ENCODE measurements at places on chromosomes 4 and X.

GRCh38 chr4:93761286-93761685 is 67.3 kb upstream of the ATOH1 start:
- DNase-seq, result no peak

DNA sequence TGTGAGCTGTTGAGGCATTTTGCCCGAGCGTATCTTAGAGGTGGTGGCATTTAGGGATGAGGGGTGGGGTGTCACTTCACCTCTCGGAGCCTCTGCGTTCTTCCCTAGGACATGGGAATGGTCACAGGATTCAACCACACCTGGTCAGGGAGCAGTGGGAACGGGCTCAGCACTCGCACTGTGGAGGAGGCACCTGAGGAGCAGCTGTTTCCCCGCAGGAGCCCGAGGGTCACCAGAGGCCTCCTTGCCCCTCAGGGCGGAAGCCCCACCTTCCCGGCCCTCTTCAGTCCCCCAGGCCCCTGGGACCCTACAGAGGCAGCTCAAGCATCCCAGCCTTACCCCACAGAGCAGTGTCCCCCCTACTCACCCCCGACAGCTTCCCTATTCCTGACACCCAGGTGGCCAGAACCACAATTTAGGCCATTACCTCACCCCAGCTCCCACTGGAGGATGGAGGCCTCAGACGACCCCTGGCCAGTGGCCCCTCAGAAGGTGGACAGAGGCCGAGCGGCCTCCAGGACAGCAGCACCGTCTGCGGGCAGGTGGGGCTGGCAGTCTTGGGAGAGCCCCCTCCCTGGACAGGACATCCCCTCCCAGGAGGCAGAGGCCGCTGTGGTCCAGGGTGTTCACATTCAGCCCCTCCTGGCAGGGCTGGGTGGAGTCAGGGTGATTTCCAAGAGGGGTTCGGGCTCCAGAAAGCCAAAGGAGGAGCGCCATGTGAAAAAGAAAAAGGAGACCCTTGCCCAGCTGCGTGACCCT is 4.2 kb upstream of the HTRA3 start:
- no peak for DNase-seq

DNA sequence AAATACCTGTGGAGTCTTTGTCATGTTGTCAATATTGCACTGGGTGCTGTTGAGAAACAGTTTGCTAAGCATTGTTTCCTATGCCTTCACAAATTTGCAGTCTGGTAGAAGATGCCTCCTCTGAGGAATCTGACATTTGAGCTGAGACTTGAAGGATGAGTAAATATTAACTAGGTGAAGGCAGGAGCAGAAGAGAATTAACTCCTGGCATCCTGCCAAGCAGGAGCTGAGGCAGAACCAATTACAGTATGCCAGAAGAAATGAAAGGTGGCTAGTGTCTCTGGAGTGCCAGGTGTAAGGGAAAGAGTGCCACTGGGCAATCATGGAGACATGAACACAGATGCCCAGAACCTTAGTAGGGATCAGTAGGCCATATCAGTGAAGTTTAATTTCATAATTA is 1778.2 kb upstream of the PCDH10 start:
- DNase-seq, result no peak

DNA sequence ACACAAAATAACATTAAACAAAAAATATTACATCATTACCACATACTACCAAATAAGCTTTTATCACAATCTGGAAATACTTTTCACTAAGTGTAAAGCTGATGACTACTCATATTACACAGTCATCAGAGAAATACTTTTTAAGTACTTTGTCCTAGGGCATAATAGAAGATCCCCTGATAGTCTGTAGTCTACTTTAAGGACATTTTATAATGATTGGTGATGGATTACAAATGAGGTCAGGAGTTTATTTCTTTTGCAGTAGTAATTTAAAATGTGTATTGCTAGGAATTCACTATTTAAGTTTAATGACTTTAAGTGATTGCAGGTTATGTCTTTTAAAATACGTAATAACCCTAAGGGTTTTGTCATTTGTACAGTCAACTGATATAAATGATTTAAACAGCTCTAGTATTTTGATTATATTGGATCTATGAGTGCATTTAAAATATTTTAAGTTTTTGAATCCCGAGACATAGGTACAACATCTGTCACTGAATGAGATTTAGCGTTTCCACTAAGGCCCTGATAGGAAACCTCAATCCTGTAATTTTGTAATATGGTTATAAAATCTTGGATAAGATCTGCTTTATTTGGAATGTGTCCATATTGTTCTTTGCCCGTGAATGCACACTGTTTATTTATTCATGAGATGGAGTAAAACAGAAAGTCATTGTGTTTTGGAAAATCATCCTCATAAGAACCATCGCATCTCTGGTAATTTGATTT is 189.5 kb downstream of the ARAP2 start:
- no peak for DNase-seq

DNA sequence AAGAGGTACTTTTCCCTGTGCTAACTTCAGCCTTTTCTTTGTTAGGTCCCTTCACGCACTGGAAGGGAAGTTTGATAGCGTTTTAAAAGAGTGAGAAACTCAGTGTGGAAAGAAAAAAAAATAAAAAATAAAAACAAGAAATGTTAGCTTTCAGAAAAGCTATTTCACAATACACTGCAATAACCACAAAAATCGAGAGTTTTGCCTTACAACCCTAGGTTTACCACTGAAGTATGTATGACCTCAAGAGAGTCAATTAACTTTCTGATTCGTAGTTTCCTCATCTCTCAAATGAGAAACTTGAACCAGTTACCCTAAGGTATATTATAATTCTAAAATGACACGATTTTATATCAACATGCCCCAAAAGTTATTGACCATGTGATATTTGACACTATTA is 93.9 kb upstream of the JADE1 start:
- no peak for DNase-seq

- no peak for DNase-seq
Measured at GRCh38 chr4:118757761-118758251, 72.6 kb downstream of the METTL14 start.

DNA sequence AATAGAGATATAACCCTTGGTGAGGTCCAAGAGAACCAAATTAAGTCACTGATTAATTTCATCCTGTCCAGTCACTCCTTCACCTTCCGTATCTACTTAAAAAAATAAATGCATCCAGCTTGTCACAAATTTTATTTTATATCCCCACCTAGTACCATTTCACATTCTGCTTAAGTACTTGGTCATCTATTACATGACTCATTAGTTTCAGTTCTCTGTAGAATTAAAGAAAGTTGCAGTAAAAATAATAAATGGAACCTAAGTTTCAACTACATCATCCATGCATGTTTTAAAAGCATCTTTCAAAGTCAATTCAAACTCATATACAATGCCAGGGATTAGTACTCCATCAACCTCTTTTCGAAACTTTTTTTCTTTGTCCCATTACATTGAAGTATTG is 130.2 kb downstream of the SH2D1A start:
- no peak for DNase-seq

- no peak for DNase-seq
Measured at GRCh38 chr4:127586922-127587571, 45.7 kb upstream of the INTU start.

GRCh38 chr4:15148199-15148598 is 145.9 kb downstream of the CPEB2 start:
- DNase-seq, result no peak

GRCh38 chr4:42628740-42629139 is 28.2 kb downstream of the ATP8A1 start:
- DNase-seq, result no peak

DNA sequence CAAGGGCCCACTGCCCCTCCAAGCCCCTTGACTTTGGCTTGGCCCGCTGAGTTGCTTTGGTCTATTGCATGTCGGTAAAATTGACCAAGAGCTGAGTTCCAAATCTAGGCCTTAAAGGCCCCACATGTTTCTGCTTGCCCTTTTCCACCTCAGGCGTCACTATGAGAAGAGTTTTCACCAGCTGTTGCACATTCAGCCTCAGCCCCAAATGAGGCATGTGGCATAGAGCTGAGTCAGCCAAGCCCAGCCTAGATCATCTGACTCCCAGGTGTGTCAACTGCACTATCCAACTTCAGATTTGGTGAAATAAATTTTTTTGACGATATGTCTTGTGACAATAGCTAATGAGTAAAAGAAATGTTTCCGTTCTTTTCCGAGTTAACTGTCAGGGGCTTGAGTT is 424.5 kb upstream of the FAM47C start:
- DNase-seq, result no peak

GRCh38 chr4:169715826-169716225 is 41.9 kb downstream of the HPF1 start:
- DNase-seq, result no peak

GRCh38 chr4:83617371-83618035 is 81.6 kb downstream of the GPAT3 start:
- DNase-seq, result no peak

- DNase-seq, result no peak
Measured at GRCh38 chrX:26580021-26580420, 364.1 kb downstream of the MAGEB5 start.

DNA sequence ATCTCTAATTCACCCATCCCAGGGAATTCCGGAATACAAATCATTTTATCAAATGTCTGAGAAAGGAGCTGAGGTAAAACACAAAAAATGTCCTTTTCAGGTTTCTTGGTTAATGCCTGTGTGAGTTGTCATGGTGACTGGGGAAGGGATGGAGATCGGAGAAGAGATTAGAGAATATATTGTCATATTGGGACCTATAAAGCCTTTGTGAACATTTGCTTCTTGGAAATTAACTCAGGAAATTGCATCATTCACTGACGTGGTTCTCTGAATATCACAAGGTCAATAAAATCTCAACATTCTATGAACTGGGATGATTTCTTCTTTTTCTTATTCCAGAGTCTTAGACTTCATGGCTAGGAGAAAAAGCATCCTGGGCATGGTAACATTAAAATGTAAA is 174.8 kb upstream of the GLRA2 start:
- no peak for DNase-seq

GRCh38 chr4:40838742-40839141 is 89.0 kb downstream of the NSUN7 start:
- no peak for DNase-seq

- DNase-seq, result no peak
Measured at GRCh38 chr4:10684631-10685030, at the start of gene CLNK. Gene CLNK (minus strand): TSS chr4:10684768. CDS start chr4:10667869, 16,899 bp downstream.

DNA sequence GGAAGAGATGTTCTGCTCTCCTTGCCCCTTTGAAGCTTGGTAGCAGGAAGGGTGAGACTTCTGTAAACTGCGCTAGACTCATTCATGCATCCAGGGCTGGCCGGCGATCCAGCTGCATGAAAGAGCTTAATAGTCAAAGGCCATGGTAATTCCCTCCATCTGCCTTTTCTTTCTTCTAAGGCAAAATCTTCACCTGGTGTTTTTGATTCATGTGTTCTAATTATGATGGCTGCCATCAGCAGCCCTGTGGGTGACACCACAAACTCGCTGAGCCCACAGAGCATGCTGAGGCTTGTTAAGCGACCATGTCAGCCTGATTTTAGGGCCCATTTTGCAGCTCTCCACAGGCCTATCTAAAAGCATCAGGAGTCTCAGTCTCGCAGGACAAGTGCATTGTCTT is 450.1 kb upstream of the TENM3 start:
- DNase-seq, result no peak

DNA sequence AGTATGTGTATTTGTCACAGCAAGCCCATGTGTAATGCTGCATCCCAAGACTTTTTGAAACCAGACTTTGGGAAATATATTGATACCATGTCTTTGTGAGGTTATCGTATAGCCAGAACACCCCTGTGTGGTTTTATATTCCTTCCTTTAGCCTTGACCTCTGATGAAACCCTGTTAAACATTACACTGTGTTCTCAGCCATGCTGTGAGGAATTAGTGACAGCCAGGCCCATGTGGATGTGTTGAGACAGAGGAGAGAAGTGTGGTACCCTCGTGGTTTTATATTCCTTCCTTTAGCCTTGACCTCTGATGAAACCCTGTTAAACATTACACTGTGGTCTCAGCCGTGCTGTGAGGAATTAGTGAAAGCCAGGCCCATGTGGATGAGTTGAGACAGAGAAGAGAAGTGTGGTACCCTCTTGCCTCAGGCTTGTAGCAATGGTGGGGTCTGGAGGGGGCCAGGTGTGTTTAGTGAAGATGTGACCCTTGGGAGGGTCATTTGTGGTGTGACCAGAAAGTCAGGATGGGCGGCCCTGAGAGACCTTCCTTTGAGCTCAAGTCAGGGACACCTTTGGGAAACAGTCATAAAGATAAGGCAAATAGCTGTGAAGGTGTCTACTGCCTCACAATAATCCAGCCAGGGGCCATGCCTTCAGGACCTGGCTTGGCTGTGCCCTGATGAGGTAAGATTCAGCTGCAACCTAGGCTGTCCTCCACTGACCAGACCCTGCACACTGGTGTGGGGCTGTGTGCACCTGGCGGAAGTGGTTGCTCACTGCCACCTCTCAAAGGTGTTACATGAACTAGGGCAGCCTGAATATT is 110.0 kb downstream of the IRF2 start:
- DNase-seq, result no peak

DNA sequence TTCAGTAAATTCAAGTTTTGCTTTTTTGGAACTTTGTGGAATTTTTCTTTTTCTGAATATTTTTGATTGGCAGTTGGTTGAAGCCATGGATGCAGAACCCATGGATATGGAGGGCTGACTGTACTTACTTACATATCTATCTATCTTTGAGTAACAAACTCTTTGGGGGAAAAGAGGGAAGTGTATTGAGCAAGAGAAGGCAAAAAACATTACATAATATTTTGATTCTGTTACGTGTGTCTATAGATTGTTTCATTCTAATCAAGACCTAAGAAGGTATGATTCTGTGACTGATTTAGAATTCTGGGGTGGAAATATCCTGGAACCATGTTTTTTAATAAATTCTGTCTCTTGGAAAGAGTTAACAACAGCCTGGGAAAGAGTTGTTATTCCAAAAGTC is 31.5 kb downstream of the GRSF1 start:
- no peak for DNase-seq

GRCh38 chr4:16622826-16623225 is 275.6 kb downstream of the LDB2 start:
- DNase-seq, result no peak

- DNase-seq, result no peak
Measured at GRCh38 chrX:33339219-33339618, 127.9 kb upstream of the DMD start.

- no peak for DNase-seq
Measured at GRCh38 chr4:183591301-183591700, 67.7 kb downstream of the RWDD4 start.

GRCh38 chrX:144801786-144802185 is 445.5 kb upstream of the SPANXN1 start:
- DNase-seq, result no peak

DNA sequence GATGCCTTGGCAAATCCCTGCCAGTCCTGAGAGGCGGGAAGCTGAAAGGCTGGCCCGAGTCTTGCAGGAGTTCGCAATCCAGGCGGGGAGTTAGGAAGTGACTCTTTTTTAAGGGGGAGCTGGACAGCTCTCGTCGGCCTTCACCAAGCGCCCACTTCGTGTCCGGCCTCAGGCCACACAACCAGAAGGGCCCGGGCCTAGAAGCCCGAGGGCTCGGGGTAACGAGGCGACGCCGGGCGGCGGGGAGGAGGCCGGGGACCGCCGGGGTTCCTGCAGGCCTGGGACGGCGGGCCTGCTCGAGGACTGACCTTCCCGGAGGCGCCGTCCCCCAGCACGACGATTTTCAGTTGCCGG is 395 bp downstream of the RAB28 start:
- DNase-seq, result no peak

All from stimulated activated CD4-positive, alpha-beta T cell treated with anti-CD3 and anti-CD28 coated beads, Interleukin-4, amount 100 ng/mL, for 4 hours (primary cell).